Activated T-cell treated with anti-CD3 and anti-CD28 coated beads for 1 hour (primary cell): ENCODE measurements at places on chromosomes 11 and 22.

GRCh38 chr11:21520244-21520643 is 672.6 kb upstream of the ANO5 start:
- DNase-seq, result no peak

- DNase-seq, result no peak
Observed at GRCh38 chr11:105740164-105740903, 130.5 kb downstream of the GRIA4 start.

- no peak for DNase-seq
Observed at GRCh38 chr11:92329646-92330045, 105.0 kb downstream of the FAT3 start.

DNA sequence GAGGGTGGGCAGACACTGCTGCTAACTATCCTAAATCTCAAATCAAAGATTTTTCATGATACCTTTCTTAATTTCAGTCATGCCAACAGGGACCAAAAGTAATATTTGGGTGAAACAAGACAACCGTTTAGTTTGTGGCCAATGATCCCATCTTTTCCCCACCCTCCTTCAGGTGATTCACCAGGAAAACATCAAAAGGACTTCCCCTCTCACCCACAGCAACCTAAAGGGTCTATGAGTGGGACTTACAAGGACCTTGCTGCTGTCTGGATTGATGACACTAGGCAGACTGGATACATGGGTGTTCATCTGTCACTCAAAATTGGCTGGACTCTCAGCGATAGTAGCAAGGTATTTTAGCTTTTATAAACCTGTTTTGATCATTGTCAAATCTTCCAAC is 62.0 kb upstream of the ZC3H12C start:
- DNase-seq, result no peak

DNA sequence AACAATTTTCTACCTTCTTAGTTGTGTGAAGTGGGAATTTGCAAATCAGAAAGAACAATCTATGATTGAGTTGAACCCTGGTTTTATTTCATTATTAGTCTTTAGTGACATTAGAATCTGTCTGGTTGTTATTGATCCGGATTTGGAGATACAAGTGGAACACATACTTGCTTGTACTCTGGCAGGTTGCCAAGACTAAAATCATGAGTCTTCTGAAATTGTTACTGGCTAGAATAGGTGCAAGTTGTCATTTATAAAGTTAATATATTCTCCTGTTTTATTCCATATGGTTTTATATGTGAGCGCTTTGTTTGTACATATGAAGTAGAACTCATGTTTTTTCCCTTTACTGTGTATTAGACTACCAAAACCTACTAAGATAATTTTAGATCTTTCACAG is 23.0 kb downstream of the CCDC15 start:
- no peak for DNase-seq

GRCh38 chr11:27330633-27331270 is 32.3 kb downstream of the CCDC34 start:
- no peak for DNase-seq

DNA sequence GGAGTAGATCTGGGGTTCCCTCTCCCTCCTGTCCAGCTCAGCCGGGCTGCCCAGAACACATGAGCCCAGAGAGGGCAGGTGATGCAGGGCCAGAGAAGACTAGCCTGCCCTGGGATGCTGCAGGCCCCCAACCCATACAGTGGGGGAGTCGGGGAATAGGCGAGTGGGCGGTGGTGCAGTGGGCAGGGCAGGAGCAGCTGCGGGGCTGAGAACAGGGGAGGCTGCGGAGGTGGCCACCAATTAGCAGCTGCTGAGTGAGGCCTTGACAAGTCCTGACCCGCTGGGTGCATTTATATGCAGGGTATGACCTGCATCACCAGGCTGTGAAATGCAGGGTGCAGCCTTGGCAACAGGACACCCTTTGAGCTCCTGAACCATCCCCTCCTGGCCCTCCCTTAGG is 43.1 kb downstream of the NFAM1 start:
- no peak for DNase-seq

DNA sequence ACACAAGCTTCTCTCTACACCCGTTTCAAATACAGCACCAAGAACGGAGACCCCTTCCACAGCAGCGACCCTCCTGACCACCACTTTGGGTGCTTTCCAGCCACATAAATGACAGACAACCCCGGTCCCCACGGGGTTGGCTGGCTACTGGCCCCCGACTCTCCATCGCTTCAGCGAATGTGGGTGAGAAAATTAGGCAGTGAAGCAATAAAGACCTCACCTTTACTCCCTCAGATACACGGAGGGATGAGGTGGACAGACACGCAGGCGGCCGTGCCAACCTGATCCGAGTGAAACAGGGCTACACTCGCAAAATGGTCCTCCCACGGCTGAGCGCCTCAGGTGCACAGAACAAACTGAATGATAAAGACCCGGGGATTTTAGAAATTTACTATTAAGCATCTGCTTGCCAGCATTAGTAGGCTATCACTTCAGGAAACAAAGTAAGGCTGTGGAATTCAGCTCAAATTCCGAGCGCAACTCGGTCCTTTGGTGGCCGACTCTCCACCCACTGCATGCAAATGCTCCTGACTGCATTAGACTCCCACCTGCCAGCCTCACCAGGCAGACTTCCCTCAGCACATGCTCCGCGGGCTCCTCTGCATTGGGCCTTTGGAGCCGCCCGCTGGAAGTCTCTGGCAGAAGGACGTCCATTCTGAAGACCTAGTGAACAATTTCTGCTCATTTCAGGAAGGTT is 12.8 kb upstream of the EFCAB6 start:
- no peak for DNase-seq

- DNase-seq, result no peak
Observed at GRCh38 chr11:123434911-123435310, 4.8 kb downstream of the GRAMD1B start.

DNA sequence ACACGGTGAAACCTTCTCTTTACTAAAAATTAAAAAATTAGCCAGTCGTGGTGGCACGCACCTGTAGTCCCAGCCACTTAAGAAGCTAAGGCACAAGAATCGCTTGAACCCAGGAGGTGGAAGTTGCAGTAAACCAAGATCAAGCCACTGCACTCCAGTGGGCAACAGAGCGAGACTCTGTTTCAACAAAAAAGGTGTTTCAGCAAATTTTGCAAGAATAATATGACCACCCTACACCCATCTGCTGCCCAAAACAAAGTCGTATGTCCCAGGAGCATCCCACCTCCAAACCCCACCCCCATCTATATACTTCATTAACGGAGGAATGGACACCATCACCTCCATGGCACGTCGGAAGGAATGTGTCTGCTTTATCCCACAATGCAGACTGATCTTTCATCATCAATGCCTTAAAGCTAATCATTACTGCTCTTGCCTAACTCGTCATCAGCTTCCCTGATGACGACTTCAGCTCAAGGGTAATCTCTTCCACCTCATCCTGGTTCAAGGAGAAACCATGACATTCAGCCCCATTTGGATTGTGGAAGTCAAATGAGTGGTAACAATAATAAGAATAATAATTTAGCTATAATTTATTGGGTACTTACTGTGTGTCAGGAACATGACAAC is 34.1 kb downstream of the SCGB1A1 start:
- no peak for DNase-seq

- DNase-seq, result no peak
Observed at GRCh38 chr11:117230286-117230961, 1.4 kb downstream of the PCSK7 start.

GRCh38 chr11:57480409-57481137 is 20.2 kb downstream of the RTN4RL2 start:
- peak; percentile 52 for DNase-seq

- DNase-seq, result no peak
Observed at GRCh38 chr22:37998543-37998942, 14.2 kb upstream of the SOX10 start.

- DNase-seq, result no peak
Observed at GRCh38 chr22:19689408-19689807, 24.9 kb upstream of the SEPTIN5 start.

DNA sequence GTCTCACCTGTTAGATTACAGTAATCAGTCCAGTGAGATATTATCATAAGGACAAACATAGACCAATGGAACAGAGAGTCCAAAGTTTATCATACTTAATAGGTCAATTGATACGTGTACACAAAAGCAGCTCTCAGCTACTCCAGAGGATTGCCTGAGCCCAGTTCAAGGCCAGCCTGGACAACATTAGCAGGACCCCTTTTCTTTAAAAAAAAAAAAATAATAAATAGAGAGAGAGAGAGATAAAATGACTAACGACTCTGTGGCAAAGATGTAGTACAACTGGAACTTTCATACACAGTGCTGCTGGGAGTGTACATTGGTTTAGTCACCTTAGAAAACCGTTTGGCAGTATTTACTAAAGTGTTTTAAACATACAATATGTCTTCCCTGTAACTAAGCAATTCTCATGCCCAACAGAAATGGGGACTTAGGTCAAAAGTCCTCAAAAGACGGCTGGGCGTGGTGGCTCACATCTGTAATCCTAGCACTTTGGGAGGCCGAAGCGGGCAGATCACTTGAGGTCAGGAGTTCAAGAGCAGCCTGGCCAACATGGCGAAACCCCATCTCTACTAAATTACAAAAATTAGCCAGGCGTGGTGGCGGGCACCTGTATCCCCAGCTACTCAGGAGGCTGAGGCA is 10.6 kb downstream of the SNX32 start:
- DNase-seq, result no peak

- no peak for DNase-seq
Observed at GRCh38 chr11:1727096-1727690, 23.2 kb downstream of the IFITM10 start.

- no peak for DNase-seq
Observed at GRCh38 chr11:63504933-63505586, 824 bp upstream of the LGALS12 start.

- no peak for DNase-seq
Observed at GRCh38 chr11:45385844-45386243, 99.7 kb upstream of the SYT13 start.

DNA sequence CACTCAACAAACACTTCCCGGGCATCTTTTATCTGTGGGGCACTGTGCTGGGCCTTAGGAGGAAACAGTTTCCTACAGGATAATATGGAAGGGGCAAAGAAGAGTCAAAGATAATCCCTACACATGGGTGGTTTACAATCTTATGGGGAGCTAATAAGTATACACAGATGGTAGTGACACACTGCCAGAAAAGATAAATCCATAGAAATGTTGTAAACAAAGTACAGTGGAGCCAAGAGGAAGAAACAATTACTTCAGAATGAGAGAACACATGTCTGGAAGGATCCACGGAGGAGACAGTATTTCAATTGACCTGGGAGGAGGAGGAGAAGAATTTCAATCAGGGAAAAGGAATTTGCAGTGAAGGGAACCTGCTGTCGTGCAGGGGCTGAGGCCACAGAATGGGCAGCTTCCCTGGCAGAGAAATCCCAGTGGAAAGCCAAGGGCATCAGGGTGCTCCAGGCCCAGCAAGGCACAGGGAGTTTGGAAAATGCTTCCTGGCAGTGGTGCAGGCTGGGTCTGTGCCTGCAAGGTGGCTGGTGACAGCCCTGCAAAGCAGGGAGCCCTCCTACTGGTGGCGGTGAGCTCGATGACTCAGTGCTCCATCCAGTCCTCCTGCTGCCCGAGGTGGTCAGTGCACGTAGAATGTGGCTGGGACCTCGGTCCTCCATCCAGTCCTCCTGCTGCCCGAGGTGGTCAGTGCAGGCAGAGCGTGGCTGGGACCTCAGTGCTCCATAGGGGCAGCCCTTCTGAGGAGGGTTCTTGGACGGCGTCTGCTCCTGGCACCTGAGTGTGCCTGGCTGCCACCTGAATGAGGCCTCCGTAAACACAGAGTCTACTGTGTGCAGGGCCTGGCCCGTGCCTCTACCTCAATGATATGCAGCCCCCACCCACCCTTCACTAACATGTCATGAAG is 444.3 kb upstream of the B3GAT1 start:
- no peak for DNase-seq

- no peak for DNase-seq
Observed at GRCh38 chr22:20777420-20778177, 3.7 kb downstream of the SERPIND1 start.

GRCh38 chr11:21321072-21321471 is 651.7 kb downstream of the NELL1 start:
- DNase-seq, result no peak

DNA sequence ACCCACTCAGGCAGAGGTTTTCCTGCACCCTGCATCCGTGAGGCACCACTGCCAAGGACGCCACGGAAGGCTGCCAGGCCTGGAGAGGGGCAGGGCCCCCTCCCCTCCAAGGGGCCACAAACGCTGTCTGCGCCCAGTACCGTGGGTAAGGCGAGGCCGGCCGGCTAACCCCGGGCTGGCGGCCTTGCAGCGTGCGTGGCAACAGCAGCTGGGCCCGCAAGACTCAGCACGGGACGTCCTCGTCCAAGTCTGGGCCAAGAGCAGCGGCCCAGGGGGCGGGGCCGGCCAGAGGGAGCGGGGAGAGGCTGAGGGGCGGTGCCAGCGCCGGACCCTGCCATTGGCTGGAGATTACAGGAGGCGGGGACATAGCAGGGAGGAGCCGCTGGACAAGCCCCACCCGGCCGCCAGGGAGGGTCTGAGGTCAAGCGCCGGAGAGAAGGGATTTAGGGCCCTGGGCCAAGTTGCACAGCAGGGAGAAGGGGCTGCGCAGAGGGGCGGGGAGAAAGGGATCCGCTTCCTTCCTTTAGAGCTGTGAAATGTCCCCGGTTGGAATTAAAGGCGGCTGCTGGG is 16.0 kb downstream of the SLC43A1 start:
- DNase-seq, result no peak

DNA sequence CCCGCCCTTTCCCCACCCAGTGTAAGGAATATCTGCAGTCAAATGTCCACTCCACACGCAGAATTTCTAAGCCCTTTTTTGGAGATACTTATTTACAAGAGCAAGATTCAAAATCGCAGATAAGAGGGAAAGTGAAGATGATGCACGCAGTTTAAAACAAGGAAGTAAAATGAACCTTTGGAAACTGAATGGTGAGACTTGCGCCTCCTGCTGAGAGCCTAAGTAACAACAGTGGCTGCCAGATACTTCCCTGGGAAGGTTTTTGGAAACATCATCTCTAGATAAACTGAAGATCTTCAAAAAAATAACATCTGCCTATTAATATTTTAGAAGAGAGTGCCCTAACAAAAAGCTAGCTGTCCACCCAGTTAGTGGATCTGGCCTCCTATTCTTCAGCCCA is 963.1 kb upstream of the FAT3 start:
- DNase-seq, result no peak

DNA sequence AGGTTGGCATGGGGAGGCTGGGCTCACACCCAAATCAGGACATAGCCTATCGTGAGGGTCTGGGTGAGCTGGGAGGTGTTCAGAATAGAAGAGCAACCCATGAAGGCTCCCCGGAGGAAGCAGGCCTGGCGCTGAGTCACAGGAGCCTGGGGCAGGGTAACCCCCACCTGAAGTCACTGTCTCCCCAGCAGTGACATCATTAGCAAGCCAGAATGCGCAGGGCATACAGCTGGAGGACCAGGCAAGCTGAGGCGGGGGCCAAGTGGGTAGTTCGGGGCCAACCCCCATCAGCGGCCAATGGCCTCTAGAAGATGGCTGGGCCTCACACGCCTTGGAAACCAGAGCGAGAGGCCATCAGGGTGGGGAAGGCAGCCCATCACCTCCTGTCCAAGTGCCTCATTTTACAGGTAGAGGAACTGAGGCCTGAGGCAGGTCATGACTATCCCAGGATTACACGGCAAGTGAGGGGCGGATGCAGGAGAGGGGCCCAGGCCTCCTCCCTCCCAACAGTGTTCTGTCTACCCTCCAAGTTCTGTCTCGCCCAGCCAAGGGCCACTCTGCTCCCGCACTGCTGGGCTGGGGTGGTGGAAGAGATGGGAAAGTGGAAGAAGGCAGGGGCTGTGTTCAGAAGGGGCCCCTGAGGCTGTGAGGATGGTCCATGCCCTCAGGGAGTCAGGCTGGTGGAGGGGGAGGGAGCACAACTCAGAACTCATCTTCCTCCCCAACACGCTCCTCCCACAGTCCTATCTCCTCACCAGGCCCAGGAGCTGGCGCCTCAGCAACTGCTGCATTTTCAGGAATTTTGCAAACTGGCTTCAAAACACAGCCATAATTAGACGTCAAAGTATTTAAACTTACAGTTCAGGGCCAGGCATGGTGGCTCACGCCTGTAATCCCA is 24.6 kb downstream of the RPL3 start:
- no peak for DNase-seq
